ENCODE measurements at places on chromosomes 6 and 20.
A peak's percentile ranks its signal among the peaks of the same experiment; 100 is the strongest.

- no peak for DNase-seq
Observed at GRCh38 chr6:148824960-148825359, 78.1 kb downstream of the UST start.

GRCh38 chr6:139983555-139984276, 609.3 kb upstream of the CITED2 start:
- DNase-seq: no peak

GRCh38 chr6:32940656-32941213, at the start of gene HLA-DMB:
HLA-DMB (minus strand) TSS chr6:32941028; CDS start chr6:32940807, 221 bp downstream.
- no peak for DNase-seq

- no peak for DNase-seq
Observed at GRCh38 chr20:64156886-64157875, 7.1 kb upstream of the MYT1 start.

- DNase-seq: no peak
Observed at GRCh38 chr6:151241853-151242252, 2.1 kb downstream of the AKAP12 start.

- no peak for DNase-seq
Observed at GRCh38 chr6:37521674-37522073, 22.0 kb upstream of the CCDC167 start.

- no peak for DNase-seq
Observed at GRCh38 chr6:1574083-1574761, 35.5 kb upstream of the FOXC1 start.

- DNase-seq: no peak
Observed at GRCh38 chr6:21912151-21912832, 318.7 kb downstream of the SOX4 start.

DNA sequence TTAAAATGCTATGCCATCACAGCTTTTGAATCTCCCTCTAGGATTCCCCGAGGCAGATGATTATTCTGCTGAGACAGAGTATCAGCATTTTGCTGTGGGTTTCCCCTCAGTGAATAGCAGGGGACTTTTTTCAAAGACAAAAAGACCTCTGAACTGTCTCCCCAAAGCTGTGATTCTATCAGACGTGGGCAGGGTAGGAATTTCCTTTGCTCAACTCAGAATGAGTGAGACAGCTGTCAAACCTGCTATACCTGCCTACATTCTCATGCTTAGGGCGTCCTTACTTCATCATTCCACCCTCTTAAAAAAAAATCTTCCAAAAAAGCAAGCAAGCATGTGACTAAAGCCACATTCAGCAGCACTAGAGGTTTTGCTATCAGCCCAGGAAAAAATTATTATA, 147.6 kb upstream of the FAM83B start:
- DNase-seq: no peak

GRCh38 chr6:108850669-108851465, 2.6 kb downstream of the ARMC2 start:
- DNase-seq: no peak

- no peak for DNase-seq
Observed at GRCh38 chr20:32348207-32348606, 9.9 kb upstream of the ASXL1 start.

DNA sequence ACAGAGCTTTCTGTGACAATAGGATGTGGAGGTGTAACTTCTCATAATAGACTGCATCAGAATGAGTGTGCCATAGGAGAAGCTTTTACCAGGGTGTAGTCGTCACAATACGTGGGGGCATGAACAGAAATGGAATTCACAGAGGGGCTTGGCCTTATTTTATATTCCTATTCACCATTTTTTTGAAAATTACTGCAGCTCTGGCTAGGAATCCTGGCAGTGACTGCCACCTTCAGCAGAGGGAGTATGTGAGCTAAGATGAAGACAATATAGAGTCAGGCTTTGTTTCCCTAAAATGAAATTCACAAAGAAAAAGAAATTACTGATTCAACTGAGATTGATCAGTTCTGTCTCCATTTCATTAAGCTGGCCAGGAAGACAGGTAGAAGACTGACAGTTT, 13.9 kb downstream of the TOMM6 start:
- DNase-seq: no peak

DNA sequence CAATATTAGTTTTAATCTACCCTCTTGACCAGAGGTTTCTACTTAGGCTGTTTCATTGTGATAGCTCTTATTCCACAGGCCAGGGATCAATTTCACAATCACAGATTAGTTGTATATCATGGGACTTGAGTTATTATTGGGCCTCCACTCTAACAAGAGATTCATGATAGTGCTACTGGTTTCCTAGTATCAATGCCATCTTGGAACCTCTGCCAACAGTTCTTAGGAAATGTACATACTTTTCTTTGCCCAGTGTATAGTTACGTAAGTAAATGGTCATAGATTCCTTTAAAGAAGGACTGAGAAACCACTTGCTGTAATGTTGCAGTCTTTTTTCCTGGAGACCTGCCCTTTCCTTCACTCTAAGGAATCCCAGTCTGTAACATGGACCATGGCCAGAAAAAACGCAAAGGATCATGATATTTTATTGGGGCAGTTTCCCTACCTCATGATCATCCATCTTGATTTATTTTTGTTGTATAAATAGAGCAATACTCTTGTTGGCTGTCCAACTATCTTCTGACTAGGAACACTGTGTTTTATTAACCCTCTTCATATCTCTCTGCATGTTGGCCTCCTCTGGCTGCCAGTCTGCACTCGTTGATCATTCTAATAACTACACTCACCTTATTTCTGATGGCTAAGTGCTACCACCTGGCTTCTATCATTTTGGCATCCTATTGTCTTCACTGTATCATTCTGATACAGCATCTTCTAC, 38.0 kb upstream of the VGLL2 start:
- DNase-seq: no peak

GRCh38 chr6:112432853-112433252, 85.7 kb downstream of the RFPL4B start:
- DNase-seq: no peak

- DNase-seq: no peak
Observed at GRCh38 chr6:142675517-142675916, 269.5 kb downstream of the HIVEP2 start.

- DNase-seq: no peak
Observed at GRCh38 chr6:68427630-68428029, 207.5 kb upstream of the ADGRB3 start.

- DNase-seq: no peak
Observed at GRCh38 chr6:41655646-41656001, 17.4 kb downstream of the MDFI start.

DNA sequence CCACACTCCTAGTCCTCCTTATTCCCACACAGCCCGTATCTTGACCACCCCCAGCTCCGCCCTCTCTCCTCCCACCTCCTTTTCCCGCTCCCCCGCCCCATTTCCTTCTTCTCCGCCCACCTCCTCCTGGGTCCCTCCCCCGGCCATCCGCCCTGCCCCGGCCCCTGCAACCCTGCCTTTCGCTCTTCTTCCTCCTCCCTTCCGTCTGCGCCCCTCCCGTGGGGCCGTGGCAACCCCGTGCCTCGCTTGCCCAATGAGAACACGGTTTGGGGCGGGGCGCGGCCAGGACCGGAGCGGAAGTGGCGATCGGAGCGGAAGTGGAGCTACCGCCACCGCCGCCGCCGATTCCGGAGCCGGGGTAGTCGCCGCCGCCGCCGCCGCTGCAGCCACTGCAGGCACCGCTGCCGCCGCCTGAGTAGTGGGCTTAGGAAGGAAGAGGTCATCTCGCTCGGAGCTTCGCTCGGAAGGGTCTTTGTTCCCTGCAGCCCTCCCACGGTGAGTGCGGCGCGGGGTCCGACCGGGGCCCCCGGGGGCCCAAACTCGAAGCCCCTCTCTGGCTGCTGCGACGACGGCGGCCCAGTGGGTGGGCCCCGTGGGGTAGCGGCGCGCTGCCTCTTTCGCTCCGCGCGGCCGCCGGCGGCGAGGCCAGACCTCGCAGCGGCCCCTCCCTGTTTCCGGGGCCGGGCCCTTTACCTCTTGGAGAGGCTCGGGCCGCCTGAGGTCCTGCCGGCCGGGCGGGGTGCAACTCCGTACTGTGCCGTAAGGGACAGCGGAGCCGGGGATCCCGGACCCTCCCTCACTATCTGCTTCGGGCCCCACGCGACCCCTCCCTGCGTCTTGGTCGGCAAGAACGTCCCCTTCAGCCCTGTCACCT, at the start of gene YWHAB:
Gene YWHAB, plus strand, starts transcription at position 314 of the 874 bp plus-strand sequence. CDS start 15,829 bp downstream, outside the sequence.
- DNase-seq: peak; percentile 98

- DNase-seq: no peak
Observed at GRCh38 chr6:150333585-150333941, 35.2 kb upstream of the IYD start.

GRCh38 chr20:2697768-2698167, 5.2 kb downstream of the EBF4 start:
- no peak for DNase-seq

DNA sequence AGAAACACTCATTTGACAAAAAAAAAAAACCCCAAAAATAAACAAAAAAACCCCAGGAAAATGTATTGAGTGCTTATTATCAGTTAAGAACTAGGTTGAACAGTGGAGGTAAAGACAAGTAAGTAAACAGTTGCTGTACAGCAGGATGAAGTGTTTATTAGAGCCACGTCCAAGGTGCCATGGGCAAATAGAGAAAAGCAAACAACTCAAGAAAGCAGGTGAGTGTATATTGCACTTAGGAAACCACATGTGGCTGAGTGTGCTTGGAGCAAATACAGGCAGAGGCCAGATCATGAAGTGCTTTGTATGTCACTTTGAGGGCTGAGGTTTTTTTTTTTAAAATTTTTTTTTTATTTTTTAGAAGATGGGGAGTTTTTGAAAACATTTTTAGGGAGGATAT, 98.3 kb downstream of the MACROD2 start:
- no peak for DNase-seq

- no peak for DNase-seq
Observed at GRCh38 chr6:158826819-158827501, 7.8 kb upstream of the EZR start.

DNA sequence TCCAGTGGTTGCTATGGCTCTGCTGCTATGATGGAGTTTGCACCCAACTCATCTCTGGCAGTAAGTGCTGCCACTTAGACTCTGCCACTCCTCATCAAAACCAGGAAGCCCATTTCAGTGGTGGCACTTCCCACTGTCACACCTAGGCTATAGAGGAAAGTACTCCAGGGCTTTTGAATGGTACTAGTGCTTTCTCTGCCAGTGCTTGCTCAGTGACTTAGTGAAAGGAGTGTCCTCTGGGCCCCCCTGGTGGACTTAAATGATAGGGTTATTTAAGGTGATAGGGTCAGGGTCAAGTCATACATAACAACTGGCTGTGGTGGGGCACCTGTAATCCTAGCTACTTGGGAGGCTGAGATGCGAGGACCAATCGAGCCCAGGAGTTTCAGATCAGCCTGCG, 22.8 kb downstream of the FITM2 start:
- no peak for DNase-seq

DNA sequence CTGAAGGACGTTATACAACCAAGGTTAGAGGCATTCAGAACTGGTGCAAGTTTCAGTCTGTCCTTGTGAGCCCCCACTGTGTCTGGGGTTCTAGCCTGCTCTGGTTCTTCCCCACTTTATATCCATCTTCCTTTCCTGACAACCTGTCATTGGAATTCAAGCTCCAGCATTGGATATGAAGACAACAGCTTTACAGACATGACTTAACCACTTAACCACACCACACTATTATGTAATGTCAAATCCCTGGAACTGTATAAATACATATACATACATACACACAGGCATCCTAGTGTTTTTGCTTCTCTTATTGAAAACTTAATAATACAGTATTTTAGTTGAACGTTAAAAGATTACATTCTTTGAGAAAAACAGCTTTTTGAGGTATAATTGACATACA, 217.9 kb upstream of the SGK1 start:
- DNase-seq: no peak

- no peak for DNase-seq
Observed at GRCh38 chr6:77124604-77125003, 338.7 kb downstream of the HTR1B start.

GRCh38 chr6:11607383-11607782, 69.8 kb downstream of the TMEM170B start:
- DNase-seq: no peak

DNA sequence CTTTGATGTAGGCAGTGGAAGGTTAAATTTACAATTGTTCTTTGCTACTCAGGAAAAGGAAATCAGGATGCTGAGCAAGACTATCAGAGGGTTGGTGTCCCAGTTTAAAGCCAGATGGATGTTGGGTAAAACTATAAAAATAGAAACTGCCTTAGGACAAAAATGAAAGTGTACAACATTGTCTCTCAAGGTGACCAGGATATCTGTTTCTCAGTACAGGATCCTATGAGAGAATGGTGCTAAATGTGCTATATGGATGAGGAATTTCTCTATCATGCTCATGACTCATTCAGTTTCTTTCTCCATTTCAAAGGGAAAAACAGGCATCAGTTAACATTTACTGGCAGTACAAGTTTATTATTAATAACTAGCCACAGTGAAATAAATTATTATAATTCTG, 534.2 kb upstream of the GJE1 start:
- no peak for DNase-seq

GRCh38 chr6:71124340-71124739, 164.3 kb upstream of the OGFRL1 start:
- no peak for DNase-seq

- DNase-seq: no peak
Observed at GRCh38 chr20:15708984-15709598, 864.2 kb downstream of the KIF16B start.

DNA sequence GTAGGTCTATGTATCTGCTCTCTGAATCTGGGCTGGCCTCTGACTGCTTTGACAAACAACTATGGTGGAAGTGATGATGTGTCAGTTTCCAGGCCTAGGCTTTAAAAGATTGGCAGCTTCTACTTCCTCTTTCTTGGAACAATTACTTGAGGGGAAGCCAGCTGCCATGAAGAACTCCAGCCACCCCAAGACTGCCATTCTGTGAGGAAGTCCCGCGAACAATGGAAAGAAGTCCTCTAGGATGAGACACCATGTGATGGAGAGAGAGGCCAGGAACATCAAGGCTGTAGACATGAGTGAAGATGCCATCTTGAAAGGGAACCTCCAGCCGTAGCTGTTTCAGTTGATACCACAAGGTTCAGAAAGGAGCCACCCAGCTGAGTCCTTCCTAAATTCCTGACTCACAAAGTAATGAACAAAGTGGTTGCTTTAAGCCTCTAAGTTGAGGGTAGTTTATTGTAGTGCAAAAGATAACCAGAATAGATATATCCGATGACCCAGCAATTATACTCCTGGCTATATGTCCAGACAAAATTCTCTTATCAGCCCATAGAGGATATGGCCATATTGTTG, 15.3 kb upstream of the TCF15 start:
- no peak for DNase-seq
